ENCODE measurements at places on chromosomes 6 and 20.

GRCh38 chr20:10221021-10221420, 2.4 kb downstream of the SNAP25 start:
- DNase-seq: no peak

DNA sequence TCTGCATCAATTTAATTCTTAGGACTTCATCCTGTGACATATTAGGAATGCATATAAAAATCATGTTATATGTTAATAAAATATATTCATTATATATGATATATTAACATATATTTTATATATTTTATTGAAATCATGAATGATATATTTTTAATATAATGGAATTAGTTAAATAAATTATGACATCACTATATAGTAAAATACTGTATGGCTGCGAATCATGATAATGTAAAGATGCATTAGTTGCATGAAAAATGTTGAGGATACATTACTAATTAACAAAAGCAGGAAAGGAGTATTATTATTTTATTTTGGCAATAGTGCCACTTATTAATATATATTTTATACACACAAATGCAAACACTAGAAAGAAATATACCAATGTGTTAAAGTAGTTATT, 8.4 kb upstream of the RNF217 start:
- DNase-seq: no peak

- DNase-seq: no peak
Measured at GRCh38 chr6:41056768-41057490, 3.9 kb downstream of the APOBEC2 start.

- no peak for DNase-seq
Measured at GRCh38 chr20:21159658-21160380, 33.9 kb downstream of the KIZ start.

DNA sequence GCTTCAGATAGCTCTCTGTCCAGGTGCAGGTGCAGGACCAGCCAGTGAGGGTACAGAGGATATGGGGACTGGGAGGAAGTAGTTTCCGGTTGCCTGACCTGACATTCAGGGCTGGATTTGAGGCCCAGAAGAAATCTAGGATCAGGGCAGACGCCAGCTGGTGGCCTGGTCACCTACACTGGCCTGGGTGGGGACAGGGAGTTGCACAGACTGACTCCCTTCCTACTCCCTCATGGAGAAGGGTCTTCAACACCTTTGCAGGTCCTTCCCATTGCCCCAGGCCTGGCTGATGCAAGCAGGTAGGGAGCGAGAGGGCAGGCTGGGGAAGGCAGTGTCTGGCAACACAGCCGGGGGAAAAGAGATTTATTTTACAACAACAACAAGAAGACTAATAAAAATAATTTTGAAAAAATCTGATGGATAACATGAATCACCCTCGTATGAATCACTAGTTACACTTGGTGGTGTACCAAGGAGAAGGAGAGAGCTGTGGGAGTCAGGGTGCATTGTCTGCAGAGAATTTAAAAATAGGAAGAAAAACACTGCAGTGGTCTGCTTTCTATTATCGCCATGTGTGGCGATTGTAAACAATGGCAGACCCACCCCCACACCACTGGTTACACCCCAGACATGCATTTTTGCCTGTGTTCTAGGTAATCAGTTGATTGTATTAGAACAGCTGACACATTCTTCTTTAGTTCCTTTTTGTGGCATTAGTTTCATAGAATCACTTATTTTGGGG, 62.3 kb upstream of the SNX9 start:
- DNase-seq: no peak

DNA sequence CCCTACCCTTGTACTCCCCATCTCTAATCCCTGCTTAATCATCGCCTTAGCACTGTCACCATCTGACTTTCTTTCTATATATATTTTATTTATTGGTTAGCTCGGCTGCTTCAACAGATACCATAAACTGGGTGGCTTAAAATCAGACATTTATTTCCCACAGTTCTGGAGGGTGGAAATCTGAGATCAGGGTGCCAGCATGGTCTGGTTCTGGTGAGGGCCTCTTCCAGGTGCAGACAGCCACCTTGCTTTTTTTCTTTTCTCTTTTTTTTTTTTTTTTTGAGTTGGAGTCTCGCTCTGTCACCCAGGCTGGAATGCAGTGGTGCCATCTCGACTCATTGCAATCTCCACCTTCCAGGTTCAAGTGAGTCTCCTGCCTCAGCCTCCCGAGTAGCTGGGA, 127.5 kb upstream of the ESR1 start:
- DNase-seq: no peak

GRCh38 chr6:112335736-112336135, 11.4 kb upstream of the RFPL4B start:
- no peak for DNase-seq

DNA sequence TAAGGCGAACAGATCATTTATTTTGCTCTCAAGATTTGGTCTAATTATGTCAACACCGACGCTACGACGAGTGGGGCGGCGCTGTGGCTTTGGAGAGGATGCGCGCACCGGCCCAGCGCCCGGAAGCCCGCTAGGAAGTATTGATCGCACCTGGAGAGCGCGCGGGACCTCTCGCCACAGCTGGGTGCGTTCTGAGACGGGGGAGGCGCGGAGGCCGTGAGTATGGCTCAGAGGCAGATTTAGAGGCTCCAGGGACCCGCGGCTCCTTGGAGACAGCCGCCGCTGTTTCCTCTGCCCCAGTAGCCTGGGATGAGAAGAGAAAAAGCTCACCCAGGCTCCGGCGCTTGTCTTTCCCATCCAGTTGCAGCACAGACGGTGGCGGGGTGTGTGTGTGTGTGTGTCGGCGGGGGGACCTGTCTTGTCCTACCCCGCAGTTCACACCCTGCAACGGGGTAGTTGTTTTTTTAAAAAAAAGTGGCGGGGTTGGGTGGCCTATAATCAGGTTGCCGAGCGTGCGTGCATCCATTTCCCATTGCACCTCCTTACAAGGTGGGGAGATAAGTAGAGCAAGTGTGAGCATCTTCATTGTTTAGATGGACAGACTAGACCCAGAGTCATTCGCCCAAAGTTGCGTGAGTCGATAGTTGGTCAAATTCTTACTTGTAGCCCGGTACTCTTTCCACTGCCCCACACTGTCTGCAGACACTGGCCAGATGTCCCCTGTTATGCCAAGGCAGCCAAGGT, 11.2 kb downstream of the TFAP2D start:
- DNase-seq: no peak

DNA sequence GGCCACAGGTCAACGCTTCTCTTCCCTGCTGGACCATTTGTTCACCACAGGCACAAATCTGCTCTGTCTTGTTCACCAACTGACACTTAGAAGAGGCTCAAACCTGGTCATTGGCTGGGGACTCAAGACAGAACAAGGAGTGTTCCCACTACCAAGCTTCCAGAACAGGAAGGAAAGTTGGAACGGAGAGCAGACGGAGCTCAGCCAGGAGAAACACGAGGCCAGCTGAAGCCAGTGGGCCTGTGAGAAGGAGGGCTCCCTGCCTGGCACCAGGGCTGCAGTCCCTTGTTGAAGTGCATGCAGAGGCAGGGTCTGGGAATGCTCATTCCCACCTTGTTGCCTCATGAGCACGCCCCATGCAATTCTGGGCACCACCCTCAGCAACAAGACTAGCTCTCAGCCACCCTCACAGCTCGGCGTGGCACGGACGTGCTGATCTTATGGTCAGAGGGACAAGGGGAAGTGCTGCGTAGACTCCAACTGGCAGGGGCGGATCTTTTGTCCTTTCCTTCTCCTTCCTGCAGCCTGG, 236.6 kb upstream of the QKI start:
- DNase-seq: no peak

DNA sequence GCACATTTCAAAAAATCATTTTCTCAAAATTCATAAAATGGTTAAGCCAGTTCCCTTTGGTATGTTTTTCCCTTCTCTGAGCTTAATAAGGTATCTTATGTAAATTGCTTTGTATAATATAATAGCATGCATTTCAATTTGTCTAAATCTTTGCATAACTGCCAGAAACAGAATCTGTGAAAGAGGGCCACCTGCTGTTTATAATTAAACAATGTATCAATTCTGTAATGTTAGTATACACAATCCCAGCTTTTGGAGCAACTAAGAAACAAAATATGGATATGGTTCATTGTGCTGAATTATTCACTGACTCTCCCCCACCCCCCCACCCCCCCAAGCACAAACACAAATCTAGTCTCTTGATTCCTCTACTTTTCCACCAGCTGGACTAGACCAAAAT, 54.8 kb downstream of the GPX5 start:
- DNase-seq: peak; percentile 6

DNA sequence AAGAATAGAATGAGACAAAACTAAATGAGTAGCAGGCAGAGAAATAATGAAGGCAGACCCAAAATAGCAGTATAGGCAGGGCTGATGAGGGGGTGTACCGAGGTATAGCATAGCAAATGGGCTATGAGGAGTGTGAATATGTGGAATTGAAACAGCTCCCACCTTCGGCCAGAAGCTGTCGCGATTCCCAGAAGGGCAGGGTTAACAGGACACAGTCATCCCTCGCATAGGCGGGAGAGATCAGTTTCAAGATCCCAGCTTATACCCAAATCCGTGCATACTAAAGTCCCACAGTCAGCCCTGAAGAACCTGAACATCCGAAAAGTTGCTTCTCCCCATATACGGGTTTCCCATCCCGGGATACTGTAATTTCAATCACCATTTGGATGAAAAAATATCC, 82.7 kb downstream of the PTPRK start:
- no peak for DNase-seq

DNA sequence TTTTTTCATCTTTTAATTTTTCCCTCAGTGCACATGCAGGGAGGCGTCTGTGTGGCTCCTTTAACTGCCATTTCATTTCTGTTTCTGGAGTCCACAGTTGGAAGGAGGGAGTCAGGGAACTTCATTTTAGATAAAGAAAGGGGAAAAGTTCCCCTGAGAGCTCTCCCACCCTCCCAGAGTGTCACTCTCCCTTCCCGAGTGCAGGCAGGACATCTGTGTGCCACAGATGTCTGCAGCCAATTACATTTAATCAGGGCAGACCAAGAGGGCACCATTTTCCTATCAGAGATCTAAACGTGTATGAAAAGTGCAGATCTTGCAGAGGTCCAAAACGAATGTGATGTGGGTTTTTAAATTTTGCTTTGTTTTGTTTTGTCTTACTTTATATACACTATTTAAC, 96.6 kb downstream of the PXDC1 start:
- no peak for DNase-seq

- peak; percentile 47 for DNase-seq
Measured at GRCh38 chr6:123821112-123821511, 17.4 kb downstream of the NKAIN2 start.

Measured in NCI-H2081 (cell line).